Activated CD4-positive, alpha-beta T cell treated with anti-CD3 and anti-CD28 coated beads, Interleukin-2, amount 50 U/mL, for 16 hours (primary cell): ENCODE measurements at places on chromosomes 5 and 9.

GRCh38 chr9:130756455-130757152 is 63.0 kb downstream of the EXOSC2 start:
- no peak for DNase-seq

GRCh38 chr9:136140966-136141365 is 22.3 kb upstream of the TMEM250 start:
- DNase-seq, result no peak

DNA sequence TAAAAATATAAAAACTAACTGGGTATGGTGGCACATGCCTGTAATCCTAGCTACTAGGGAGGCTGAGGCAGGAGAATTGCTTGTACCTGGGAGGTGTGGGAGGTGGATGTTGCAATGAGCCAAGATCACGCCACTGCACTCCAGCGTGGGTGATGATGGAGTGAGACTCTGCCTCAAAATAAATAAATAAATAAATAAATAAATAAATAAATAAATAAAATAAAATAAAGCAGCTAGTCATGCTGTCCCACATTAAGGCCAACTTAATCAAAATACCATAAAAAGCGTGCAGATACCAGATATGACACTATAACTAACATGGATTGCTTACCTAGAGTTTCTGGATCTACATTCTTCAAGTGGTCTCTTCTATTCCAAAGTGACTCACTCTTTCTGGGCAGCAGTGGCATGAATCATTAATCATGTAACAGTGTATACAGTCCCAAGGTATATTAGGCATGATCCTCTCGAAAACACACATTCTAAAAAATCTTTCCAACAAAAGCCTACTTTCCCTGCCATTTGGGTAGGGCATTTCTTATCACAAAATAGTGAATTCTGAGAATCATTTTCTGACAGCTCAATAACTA is 187.1 kb downstream of the ELAVL2 start:
- DNase-seq, result no peak

DNA sequence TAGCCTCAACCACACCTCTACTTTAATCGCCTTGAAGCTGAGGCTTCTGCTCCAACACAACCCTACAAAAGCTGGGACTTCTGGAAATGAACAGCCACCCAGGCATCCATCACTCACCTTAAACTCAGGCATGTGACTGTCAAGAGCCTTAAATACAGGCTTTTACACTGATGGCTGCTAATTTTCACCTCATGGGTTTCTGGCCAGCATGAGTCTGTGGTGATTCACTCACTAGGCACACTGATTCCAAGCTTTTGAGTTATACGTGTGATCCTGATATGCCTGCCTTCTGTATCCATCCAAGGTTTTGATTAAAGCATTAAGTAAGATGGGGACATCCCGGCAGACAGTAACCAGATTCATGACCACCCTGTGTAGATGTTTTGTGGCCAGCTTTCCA is 8.9 kb downstream of the NSUN2 start:
- DNase-seq, result no peak

- no peak for DNase-seq
Measured at GRCh38 chr9:86600977-86601376, 246.8 kb upstream of the TUT7 start.
